ENCODE measurements at places on chromosomes 6 and 20.

DNA sequence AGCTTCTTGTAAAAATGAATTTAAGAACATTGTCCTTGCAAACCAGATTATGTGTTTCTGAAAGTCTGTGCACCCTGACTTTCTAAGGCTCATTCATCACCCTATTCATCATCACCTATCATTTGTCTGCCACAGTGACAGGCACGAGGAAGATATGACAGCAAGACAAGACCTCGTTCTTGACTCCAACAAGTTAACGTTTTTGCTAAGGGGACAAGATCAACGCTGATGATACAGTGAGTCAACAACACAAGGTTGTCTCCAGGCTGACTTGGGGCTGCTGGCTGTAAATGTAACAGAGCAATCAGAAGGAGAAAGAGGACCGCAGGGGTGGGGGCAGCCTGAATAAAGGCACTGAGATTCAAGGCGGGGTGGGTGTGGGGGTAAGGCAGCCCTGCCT lies 94.2 kb downstream of the FOXC1 start:
- no peak for DNase-seq

DNA sequence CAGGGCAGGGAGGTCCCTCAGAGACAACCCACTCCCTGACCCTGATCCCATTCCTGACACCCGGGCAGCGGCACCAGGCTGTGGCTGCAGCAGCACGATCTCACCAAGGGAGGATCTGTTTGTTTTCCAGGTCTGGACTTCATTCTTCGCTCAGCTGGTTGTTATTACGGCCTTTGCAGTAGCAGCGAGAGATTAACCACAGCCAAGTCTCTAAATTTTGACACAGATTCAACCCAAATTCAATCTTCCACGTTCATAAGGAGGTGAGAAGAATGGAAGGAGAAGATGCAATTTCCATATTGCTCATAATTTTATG lies 91.1 kb upstream of the THBS2 start:
- DNase-seq, result no peak

GRCh38 chr6:39853604-39854003 lies 61.4 kb downstream of the DAAM2 start:
- no peak for DNase-seq

- peak; percentile 78 for DNase-seq
These were observed 16.1 kb upstream of the SERPINB1 start for GRCh38 chr6:2857580-2858337.

GRCh38 chr6:5275497-5275896 lies 14.2 kb downstream of the FARS2 start:
- DNase-seq, result peak; percentile 22

GRCh38 chr20:35616465-35617396 lies 1.1 kb downstream of the SPAG4 start:
- DNase-seq, result peak; percentile 100

DNA sequence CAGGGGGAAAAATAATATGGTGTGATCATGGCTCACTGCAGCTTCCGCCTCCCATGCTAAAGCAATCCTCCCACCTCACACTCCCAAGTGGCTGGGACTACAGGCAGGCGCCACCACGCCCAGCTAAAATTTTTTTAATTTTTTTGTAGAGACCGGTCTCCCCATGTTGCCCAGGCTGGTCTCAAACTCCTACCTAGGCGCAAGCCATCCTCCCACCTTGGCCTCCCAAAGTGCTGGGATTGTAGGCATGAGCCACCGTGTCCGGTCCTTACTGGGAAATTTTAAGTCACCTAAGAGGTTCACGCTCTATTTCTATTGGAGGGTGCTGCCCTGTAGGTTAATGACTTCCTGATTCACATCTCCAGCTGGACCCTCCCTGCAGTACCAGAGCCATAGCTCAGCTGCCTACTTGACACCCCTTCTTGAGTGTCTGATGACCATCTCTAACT lies 626 bp upstream of the CDK5RAP1 start:
- peak; percentile 22 for DNase-seq

- no peak for DNase-seq
These were observed 346.3 kb upstream of the DEFB115 start for GRCh38 chr20:30910937-30911725.

GRCh38 chr20:51310216-51310615 lies 232.3 kb downstream of the NFATC2 start:
- DNase-seq, result no peak

DNA sequence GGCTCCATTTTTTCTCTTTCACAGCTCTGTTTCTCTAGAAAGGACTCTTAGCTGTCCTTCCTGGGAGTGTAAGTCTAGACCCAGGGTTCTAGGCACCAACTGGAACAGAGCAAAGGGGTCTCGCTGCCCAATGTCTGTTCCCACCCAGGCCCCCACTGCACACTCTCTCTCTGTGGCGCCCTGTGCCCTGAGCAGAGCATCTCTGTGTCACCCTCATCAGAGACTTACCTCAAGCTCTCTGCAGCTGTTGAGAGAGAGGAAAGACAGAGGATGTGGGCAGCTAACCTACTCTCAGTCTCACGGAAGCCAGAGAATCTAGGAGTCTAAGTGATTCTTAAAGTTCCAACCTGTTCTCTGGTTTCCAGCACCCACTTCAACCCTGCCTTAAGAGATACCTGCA lies 9.5 kb downstream of the NCR2 start:
- DNase-seq, result no peak

DNA sequence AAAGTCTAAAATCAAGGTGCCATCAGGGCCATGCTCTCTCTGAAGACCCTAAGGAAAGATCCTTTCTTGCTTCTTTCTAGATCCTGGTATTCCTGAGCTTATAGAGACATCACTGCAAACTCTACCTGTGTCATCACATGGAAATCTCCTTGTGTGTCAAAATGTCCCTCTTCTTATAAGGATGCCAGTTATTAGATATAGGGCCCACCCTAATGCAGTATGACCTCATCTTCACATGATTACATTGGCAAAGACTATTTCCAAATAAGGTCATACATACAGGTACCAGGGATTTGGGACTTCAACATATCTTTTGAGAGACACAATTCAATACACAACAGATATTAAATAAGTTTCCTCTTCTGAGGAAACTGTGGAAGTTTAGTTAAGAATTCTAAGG lies 123.9 kb downstream of the UNC5CL start:
- DNase-seq, result no peak

DNA sequence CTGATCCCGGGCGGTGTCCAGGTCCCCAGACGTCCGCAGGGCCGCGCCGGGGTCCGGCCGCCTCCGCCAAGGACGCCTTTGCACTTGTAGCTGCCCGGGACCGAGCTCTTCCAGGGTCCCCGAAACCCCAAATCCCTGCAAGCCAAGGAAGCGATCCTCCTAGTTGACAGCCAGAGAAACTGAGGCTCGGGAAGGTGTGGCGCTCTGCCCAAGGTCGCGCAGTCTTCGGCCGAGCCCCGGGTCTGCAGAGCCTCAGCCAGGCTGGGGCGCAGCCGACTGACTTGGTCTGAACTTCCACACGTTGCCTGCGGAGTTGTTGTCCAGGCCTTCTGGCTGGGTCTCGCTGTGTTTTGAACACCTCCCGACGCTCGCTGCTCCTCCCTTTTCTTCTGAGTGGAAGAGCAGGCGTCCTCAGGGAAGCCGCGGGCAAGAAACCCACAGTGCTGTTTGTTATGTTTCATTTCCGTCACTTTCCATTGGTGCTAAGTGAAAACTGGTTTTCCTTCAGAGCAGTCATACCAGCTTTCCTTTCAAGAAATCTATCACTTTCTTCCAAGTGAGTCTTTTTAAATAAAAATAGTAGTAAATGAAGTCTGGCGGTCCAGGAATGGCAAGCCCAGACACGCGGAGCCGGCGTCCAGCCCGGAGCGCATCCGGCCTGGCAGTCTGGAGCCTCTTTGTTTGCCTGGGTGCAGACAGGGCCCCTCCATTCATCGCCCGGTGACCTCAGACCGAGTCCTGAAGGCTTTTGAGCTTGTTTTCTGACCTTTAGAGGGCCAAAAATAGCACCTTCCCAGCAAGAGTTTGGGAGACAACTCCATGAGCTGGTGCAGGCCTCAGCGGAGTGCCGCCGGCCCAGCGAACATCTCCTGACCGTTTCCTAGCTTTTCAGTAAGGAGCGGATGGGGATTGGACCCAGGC lies 698 bp downstream of the FAM210B start:
- DNase-seq, result peak; percentile 77

- DNase-seq, result no peak
These were observed 705 bp downstream of the ZSCAN23 start for GRCh38 chr6:28442586-28442985.

GRCh38 chr6:1836690-1837089 lies 227.0 kb downstream of the FOXC1 start:
- DNase-seq, result no peak

- DNase-seq, result no peak
These were observed 490.4 kb upstream of the ADGRB3 start for GRCh38 chr6:68144667-68145066.

- DNase-seq, result no peak
These were observed 683.0 kb upstream of the MANEA start for GRCh38 chr6:94894300-94894699.

DNA sequence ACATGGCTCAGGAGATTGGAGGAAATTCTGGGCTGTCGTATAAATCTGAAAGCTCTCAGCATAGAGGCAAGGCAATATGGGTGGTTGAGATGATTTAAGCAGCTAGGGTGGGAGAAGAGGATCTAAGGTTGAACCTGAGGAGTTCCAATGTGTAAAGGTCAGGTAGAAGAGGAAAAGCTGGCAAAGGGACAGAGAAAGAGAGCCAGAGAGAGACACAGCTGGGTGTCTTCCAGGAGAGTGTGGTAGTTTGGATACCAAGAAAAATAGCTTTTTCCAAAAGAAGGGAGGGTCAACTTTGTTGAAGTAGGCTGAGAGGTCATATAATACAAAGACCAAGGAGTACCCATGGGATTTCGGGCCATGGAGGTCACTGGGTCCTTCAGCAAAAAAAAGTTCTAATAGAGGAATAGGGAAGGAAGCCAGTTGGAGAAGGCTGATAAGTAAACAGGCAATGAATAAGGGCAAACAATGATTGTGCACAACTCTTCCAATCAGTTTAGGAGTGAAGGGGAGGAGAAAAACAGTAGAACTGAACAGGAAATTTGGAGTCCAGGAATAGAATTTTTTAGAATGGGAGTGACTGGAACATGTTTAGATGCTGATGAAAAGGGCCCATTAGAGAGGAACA lies 135.1 kb downstream of the QRSL1 start:
- DNase-seq, result no peak

GRCh38 chr20:63064745-63065711 lies 58.3 kb upstream of the BHLHE23 start:
- DNase-seq, result no peak

GRCh38 chr6:123940551-123940950 lies 136.9 kb downstream of the NKAIN2 start:
- DNase-seq, result no peak

DNA sequence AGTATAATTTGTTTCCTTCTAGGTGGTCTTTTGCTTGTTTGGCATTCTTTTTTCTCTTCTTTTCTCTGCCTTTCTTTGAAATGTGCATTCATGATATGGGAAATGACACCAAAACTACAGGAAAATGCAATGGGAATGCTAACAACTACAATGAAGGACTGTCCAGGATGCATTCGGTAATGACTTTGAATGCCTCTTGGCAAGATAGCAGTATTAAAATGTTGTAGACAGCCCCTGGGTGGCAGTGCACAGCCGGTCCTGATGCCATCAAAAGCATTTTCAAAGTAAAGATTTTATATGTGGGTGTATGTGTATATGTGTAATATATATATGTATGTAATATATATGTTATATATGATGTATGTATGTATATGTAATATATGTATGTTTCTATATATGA lies 218.8 kb upstream of the MMS22L start:
- DNase-seq, result no peak

- DNase-seq, result no peak
These were observed 106.4 kb upstream of the PTPN1 start for GRCh38 chr20:50403565-50404418.

- no peak for DNase-seq
These were observed 528.7 kb downstream of the DOK5 start for GRCh38 chr20:55004044-55004443.

GRCh38 chr6:36933102-36933501 lies 21.4 kb upstream of the PI16 start:
- DNase-seq, result peak; percentile 77

DNA sequence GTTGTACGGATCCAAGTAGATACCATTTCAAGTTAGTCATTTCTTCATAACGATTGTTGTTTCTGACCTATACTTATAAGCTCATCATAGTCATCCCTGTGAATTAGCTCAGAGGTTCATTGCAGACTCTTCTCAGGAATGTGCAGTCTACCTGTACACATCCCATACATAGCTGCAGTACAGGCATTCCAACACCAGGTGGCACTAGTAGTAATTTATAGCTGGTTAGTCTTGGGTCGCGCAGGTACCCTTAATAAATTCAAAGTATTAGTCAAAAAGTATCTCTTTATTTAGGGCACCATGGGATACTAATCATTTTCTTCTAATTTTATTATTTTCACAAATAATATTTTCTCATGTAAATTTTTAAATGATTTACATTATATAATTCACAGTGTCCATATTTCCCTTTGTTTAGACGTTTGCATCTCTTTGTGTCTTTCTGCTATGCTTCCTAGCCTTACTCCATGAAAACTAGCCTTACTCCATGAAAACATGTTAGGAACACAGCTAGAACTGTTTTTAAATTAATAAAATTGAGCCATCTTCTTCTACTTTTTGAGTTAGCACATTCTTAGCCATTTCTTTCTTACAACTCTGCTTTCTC lies 128.6 kb upstream of the FAM83B start:
- DNase-seq, result peak; percentile 54

- peak; percentile 62 for DNase-seq
These were observed 165.9 kb upstream of the IRAK1BP1 start for GRCh38 chr6:78701407-78701806.

DNA sequence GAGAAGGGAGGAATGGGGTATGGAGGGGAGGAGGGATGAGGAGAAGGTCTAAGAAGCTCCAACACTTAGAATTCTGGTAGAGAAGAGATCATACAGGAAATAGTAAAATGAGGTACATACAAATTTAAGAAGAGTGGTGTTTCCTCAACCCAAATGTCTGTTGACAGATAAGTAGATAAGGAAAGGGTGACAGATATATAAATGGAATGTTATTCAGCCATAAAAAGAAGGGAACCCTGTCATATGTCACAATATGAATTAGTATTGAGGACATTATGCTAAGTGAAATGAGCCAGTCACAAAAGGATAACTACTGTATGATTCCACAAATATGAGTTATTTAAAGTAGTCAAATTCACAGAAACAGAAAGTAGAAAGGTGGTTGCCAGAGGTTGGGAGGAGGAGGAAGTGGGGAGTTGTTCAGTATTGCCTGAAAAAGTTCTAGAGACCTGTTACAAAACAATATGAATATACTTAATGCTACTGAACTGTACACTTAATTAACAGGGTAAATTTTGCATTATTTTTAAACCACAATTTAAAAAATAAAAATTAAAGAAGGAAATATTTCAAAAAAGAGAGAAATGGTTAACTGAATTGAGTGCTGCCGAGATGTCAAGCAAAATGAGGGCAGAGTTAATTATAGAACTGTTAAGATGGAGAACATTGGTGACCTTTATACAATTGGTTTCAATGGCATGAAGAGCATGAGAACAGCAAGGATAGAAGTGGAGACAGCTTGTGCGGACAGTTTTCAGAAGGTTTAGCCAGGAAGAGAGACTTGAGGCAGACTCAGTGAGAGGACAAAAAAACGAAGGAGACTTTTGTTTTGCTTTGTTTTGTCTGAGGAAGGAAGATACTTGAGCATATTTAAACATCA lies 47.6 kb upstream of the ADGRF4 start:
- DNase-seq, result no peak

- DNase-seq, result no peak
These were observed 315.4 kb upstream of the JARID2 start for GRCh38 chr6:14930366-14930989.

Measured in EL (cell line).